ENCODE measurements at places on chromosomes 6 and 20.

DNA sequence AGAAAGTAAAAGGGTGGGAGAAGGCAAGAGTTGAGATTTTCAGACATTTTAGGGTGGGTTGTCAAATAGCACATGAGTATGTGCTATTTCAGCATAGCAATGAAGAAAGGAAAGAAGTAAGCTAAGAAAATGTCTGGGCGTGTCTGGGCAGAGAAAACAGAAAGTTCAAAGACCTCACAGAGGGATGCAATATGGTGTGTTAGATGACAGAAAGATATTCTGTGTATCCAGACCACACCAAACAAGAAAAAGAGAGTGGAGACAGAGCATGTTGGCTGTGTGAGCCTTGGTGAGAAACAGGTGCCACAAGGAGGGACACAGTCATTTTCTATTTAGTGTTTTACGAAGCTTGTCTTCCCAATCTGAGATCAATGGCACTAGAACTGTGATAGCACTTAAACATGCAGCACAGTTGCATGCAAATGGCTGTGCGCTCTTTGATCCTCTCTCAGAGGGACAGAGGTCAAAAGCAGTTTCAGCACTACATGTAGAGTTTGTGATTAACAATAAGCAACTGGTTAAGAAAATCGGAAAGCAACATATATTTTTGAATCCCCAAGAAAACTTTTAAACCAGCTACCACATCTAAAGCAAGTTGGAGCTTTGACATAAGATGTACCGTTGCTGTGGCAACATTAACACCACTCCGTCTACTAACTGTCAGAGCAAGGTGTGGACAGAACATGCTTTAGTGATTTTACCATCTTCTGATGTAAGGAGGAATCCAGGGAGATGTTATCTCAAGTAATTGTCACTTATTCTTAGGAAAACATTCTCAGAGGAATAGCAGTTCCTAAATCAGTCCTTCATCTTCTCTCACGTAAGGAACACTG is 515.5 kb upstream of the NOX3 start:
- DNase-seq: no peak

DNA sequence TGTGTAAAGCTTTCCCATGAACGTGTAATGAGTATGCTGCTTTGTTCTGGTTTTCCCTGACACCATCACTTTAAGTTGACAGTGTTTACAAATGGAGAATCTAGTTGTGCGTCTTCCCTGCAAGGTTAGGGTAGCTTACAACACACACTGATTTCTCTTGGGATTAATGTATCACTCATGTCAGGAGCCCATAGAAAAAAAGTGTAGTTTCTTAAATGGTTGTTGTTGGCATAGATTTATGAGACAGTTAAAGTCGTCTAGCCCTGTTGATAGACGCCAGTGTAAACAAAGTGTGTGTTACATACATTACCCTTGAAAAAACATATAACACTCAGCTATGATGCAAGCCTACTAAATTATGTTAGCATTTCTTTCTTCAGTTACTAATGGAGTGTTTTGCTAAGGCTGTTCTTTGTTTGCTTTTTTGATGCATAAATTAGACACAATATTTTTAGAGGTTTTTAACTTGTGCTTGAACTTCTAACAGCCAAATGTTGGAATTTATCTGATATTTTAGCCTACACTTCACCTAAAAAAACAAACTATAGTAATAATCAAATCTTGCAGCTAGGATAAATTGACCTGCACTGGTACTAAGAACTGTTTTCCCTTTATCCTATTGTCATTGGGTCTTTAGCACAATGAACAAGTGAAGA is 88.6 kb downstream of the RNF217 start:
- DNase-seq: no peak

GRCh38 chr6:76351275-76351674 is 278.8 kb upstream of the IMPG1 start:
- DNase-seq: no peak

GRCh38 chr6:169935861-169936260 is 184.4 kb downstream of the ERMARD start:
- DNase-seq: no peak

- DNase-seq: no peak
Observed at GRCh38 chr6:14706378-14706929, 539.4 kb upstream of the JARID2 start.

DNA sequence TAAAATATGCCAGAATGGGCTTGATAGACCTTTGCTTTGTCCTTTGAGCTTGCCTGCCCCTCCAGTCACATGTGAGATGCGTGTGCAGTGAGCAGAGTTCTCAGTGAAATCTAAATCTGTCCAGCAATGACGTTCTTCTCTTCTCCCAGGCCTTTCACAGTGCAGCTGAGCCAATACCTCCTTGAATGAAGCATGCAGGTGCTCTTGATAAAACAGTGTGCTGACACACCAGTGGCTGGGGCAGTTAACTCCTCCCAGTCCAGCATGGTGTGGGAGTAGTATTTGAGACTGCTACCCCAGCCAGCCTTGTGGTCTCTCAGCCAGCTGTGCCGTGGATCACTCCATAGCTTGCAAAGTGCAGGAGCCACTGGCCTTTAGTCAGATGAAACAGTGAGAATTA is 240.5 kb downstream of the FARS2 start:
- DNase-seq: no peak

DNA sequence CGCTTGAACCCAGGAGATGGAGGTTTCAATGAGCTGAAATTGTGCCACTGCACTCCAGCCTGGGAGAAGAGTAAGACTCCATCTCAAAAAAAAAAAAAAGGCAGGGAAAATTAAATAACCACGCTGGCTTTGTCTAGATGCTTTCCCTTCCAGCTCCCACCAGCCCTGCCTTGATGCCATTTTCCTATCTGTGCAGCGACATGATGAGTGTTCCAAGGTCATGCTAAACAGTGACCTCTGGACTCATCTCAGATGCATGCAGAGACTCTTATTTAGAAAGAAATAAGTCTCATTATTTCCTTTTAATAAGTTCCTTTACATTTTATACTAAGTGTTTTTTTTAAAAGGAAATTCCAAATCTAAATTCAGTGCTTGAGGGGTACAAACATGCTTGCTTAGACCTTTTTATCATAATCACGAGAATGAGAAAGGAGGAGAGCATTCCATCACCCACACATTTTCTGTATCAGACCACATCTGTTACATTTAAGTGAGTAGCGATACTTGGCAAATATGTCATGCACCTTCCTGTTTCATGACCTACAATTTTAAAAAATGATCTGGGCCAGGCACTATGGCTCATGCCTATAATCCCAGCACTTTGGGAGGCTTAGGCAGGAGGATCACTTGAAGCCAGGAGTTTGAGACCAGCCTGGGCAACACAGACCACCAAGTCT is 101.1 kb upstream of the RREB1 start:
- no peak for DNase-seq

DNA sequence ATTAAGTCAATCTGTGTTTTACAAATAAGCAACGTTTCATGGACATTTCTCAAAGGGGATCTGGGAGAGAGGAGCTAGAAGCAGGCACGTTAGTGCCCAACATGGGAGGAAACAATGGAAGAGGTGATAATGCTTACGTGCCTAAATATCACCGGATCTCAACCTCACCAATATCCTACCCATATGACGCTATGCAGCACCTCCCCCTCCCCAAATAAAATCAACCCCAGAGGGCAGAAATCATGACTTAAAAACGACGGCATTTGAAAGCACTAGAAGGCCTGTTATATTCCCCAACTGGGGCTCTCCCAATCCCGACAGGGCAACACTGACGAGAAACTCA is 425 bp downstream of the HBS1L start:
- peak; percentile 12 for DNase-seq

- no peak for DNase-seq
Observed at GRCh38 chr6:38110481-38110971, 291.0 kb downstream of the ZFAND3 start.

GRCh38 chr6:149130508-149130907 is 187.0 kb upstream of the TAB2 start:
- no peak for DNase-seq

GRCh38 chr6:33189625-33190448 is 2.4 kb downstream of the COL11A2 start:
- no peak for DNase-seq

GRCh38 chr6:12892151-12892550 is 175.6 kb downstream of the PHACTR1 start:
- no peak for DNase-seq

DNA sequence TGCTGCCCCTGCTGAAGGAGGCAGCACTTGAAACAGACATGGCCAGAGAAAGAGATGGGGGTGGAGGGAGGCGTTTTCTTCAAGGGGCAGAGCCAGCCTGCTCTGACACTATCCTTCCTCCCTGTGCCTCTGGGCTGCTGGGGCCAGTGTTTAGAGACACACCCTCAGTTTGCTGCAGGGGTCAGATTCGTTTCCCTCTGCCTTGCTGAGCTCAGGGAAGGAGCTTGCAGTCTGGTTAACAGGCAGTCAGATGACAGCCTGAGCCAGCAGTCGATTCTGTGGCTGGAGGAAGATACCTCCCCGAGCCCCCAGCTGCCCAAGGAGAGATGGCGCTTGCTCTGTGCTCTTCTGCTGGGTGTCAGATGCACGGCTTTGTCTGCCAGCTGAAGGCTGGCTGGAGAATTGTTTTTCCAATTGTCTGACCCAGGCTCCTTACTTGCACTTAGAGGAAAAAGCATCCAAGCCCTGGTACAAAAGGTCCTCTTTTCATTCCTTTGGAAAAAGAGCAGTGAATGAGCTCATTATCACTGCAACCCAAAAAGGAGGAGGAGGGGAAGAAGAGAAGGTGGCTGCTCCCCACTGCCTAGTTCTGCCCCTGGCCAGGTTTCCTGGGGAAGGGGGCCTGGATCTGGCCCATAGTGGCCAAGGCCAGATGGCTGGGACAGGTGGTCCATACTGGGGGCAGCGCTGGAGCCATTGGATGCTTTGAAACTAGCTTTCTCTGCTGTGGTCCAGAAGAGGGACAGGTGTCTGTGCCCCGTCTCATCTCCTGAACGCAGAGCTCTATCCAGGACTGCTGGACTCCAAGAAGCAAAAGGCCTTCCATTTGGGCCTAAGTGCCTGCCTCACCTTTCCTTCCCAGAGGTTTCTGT is 88.2 kb downstream of the TCP11 start:
- no peak for DNase-seq

DNA sequence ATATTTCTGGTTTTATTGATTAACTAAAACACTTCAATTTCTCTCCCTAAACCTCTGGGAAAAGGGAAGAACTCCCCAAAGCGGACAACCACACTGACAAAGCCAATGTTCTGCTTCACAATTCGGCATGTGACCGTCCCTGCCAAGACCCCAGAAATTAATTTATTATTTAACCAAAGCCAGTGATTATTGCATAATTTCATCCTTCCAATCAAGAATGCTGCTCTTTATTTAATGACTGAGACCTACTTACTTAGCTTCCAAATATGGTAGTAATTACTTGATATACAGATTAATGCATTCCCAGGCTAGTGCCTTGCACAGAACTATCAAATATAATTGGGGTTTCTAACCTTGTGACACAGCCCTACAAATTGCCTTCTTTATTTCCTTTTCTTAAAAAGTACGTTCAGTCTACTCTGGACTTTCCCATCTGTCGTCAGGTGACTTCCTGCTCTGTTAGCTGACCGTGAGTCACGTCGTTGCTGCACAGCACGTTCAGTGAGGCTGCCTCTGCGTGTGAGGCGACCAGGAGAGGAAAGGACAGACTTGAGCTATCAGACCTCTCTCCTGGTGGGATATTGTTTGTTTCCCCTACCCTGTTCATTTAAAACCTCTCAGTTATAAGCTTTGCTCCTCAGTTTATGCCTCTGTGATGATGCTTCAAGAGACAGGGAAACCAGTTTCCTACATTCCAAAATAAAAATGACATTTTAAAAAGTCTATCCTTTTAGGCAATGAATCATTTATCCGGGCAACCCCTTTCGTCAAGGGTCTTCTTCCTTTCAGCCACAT is 55.7 kb upstream of the TNFAIP3 start:
- peak; percentile 55 for DNase-seq

GRCh38 chr20:57652606-57653545 is 32.6 kb upstream of the ZBP1 start:
- no peak for DNase-seq

DNA sequence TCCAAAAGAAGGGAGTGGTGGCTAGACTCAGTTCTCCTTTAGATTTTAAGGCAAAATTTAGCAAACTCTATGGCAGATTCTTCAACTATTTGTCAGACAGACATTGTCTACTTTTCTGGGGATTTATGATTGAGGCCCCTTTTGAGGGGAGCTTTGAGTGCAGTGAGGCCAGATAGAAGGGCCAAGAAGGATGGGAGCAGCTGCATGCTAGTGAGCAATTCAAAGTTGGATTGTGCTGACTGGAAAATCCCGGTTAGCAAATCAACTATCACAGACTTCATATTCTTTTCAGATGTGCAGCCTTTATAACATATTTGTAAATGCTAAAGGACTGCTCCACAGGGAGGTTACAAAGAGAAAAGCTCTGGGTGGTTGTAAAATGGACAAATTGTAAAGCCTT is 35.0 kb upstream of the ESR1 start:
- no peak for DNase-seq

GRCh38 chr6:145045582-145045981 is 689.7 kb downstream of the EPM2A start:
- DNase-seq: no peak

DNA sequence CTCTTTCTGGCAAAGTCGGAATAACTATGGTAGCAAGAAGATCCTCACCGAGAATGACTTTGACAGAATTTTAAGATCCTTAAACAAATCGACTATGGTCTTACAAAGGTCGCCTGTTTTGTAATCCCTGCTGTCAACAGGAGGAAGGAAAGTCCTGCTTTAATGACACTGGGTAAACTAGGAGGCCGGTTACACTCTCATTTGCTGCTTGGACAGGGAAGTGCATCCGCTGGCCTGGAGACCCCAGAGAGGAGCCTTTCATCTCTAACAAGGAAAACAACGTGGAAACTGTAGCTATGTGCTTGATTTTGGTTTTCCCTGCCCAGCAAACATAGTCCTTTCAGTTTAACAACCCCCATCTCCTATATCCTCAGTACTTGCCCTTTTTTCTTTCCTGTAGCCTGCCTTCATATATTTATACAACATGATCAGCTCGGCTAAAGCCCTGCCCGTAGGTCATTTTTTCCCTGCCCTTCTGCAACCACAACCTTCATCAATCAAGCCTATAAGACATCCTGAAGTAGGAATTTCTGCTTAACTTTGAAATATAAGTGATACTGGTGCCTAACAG is 97.2 kb upstream of the RIN2 start:
- DNase-seq: no peak
